ENCODE measurements at places on chromosomes 7 and 10.

GRCh38 chr10:45439873-45440272, 65.9 kb downstream of the ALOX5 start:
- DNase-seq: no peak

- DNase-seq: no peak
Observed at GRCh38 chr10:22460101-22460500, 114.8 kb downstream of the SPAG6 start.

- no peak for DNase-seq
Observed at GRCh38 chr10:120381931-120382330, 75.1 kb upstream of the PLPP4 start.

GRCh38 chr10:79097021-79097872, 28.5 kb downstream of the ZMIZ1 start:
- DNase-seq: no peak

- DNase-seq: no peak
Observed at GRCh38 chr10:60495338-60496055, 105.8 kb upstream of the ANK3 start.

- DNase-seq: no peak
Observed at GRCh38 chr7:25985196-25985595, 166.8 kb upstream of the NFE2L3 start.

GRCh38 chr7:43392638-43393330, 190.1 kb upstream of the STK17A start:
- DNase-seq: no peak

GRCh38 chr10:106938513-106938912, 226.0 kb downstream of the SORCS1 start:
- no peak for DNase-seq

- DNase-seq: no peak
Observed at GRCh38 chr7:36762394-36762793, 38.1 kb upstream of the AOAH start.

GRCh38 chr7:29038463-29038862, 80.3 kb upstream of the TRIL start:
- no peak for DNase-seq

DNA sequence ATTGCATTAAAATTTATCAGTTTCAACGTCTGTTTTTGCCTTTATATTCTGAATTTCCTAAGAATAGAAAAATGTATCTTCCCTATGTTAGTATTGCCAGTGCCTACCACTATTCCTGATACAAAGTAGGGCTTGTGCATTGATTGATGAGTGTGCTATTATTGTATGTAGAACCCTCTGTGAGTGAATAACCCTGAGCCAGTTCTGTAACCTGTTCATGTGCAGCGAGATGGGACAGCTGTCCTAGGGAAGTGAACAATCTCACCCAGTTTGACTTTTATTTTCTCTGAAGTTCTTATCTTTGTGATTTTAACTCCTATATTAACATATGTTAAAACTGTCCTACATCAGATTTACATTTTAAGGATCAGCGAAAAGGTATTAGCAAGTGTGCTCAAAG, 178.4 kb upstream of the ADO start:
- no peak for DNase-seq

DNA sequence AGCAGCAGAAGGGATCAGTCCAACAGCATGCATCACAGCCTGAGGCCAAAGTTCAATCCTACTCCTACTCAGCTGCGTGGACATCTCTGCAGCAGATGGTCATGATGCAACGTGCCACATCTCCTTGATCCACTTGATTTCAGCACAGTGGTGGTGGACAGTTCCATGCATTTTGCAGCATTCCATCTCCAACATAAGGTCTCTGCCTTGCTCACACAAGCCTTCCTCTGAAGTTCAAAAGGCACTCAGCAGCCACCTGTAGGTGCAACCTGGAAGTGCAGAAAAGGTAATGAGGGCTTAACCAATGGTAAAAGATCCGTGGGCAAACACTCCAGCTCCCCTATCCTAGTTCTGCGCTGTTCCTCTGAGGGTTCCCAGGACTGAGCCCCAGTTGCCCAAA, 57.5 kb upstream of the CHCHD3 start:
- no peak for DNase-seq

- no peak for DNase-seq
Observed at GRCh38 chr10:124280916-124281315, 137.8 kb downstream of the OAT start.

DNA sequence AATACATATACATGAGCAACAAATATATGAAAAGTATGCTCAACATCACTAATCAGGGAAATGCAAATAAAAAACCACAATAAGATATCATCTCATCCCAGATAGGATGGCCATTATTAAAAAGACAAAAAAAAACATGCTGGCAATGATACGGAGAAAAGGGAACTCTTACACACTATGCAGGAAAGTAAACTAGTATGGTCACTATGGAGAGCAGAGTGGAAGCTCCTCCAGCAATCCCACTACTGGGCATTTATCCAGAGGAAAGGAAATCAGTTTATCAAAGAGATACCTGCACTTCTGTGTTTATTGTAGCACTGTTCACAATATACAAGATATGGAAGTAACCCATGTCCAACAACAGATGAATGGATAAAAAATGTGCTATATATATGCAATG, 217.5 kb downstream of the SDK1 start:
- DNase-seq: no peak

Data from stimulated activated CD4-positive, alpha-beta T cell treated with anti-CD3 and anti-CD28 coated beads, Interleukin-12 subunit alpha, Interleukin-12 subunit beta, amount 100 ng/mL, for 4 hours (primary cell).